ENCODE measurements at places on chromosomes 1 and 21.

- DNase-seq, result no peak
These were observed 25.3 kb upstream of the EXOSC10 start for GRCh38 chr1:11124965-11125364.

- no peak for DNase-seq
These were observed 107.4 kb downstream of the GIPC2 start for GRCh38 chr1:78153092-78153736.

DNA sequence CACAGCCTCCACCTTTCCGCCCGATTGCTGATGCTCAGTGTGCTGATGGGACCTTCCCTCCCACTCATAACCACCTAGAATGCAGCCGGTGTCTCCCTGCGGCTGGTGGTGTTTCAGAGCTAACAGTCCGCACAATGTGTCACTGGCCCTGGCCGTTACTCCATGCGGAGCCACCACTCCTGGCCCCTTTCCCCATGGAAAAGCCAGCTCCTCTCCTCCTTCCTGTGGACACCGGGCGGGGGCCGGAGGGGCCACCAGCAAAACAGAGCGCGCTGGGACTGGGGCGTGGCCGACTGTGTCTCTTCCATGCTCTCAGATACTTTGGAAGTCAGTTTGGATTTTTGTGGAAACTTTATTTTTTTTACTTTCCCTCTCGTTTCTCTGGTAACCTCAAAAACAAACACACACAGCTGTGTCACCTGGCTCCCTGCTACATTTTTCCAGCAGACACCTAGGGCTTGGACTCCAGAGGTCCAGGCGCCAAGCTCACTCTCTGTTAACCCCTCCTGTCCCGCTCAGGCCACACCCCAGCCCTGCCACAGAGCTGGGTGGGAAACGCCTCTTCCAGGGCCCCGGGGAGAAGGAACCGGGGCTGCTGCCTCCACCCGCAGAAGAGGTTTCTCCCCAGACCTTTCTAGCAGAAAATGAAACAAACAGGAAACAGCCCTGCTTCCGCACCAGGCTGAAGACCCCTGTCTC is 32.5 kb upstream of the COL6A2 start:
- no peak for DNase-seq

GRCh38 chr21:29499734-29500343 is 201.1 kb downstream of the BACH1 start:
- no peak for DNase-seq

DNA sequence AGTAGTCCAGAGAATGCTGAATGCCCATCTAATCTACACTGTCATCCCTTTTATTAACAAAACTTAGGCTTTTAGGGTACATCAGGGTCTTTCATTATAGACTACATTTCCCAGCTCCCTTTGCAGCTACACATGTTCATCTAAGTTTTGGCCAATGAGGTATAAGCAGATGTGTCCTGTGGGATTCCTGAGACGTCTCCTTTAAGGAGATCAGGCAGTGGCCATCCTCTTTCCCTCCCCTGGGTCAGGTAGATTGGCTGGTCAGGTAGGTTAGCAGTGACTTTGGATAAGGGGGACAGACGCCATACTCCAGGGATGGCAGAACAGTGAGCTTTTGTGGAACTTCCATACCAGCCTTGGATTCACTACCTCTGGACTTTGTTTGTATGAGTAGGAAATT is 188.3 kb downstream of the FGGY start:
- no peak for DNase-seq

GRCh38 chr1:204885790-204886189 is 15.1 kb downstream of the NFASC start:
- no peak for DNase-seq

DNA sequence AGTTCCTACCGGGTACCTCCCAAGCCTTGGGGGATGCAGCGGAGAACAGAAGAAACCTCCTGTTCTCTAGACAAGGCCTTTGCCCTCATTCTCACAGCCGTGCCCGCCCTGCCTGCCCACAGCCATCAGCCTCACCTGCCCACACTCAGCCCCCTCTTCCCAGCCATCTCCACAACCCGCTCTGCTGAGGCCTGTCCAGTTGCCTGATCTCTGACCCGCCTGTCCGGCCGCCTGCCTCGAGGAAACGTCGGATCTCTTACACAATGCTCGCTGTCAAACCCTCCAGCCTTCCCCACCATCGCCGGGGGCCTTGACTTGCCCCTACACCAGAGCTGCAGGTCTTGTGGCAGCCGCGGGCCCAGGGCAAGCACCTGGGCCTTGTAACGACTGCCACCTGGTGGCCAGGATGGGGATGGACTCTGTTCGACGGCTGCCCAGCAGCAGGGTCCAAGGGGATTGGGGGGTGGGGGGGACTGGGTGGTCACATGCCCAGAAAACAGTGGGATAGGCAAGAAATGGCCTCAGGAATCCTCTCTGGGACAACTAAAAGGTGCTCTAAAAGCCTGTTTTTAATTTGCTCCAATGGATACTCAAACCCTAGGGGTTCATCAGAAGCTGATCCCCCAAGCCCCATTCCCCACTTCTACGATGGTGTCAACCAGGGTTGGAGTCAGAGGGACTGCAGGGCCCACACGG is 31.0 kb downstream of the SLC45A1 start:
- DNase-seq, result peak; percentile 58

DNA sequence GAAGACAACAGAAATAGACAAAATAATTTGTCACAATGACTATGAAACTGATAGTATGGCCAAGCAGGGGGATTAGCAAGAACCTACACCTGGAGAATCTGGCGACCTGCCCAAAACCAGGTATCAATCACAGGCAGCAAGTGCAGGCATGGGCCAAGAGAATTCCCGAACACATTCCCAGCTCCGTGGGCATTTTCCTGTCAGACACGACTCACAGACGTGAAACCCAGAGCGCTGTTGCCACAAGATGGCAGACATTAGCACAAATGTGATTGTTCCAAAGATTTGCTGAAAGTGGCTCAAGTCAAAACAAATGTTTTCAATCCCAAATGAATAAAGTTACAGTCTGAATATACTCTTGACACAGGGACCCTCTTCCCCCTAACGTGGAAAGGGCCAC is 36.8 kb downstream of the HLCS start:
- no peak for DNase-seq

DNA sequence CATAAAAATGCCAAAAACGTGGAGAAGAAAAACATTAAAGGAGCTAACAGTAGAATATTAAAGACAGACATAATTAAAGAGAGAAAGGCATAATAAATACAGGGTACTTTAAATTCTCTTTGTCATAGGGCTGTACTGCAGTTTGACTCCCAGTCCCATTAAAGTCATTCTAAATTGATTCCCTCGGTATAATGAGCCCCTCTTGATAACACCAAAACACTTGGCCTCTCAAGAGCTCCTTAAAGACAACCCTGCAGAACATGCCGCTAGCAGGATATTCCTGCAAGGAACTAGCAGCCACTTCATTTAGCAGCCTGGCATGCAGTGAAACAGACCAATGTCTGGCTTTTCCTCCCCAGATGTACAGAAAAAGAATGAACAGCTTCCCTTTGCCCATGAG is 273.8 kb upstream of the ESRRG start:
- no peak for DNase-seq

GRCh38 chr1:177645491-177646190 is 324.2 kb downstream of the SEC16B start:
- no peak for DNase-seq

GRCh38 chr1:29853716-29854330 is 617.5 kb downstream of the PTPRU start:
- DNase-seq, result no peak

DNA sequence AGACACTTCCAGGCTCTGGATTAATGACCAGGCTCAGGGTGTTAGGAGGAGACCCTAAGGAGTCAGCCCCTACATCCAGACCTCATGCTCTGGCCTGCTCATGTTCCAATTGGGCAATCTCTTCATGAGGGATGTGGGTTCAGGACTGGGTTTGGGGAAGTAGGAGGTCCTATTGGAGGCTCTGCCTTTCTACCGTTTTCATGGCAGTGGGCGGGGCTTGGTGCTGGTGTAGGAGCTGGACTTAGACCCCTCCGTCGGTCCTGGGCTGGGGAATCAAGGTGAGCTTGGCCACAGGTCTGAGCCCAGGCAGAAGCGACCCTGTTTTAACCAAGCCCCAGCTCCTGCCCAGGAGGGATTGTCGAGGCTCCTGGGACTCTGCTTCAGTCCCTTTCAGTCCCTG is 123.4 kb downstream of the PRDM16 start:
- no peak for DNase-seq

- no peak for DNase-seq
These were observed 54.4 kb upstream of the NEGR1 start for GRCh38 chr1:72336776-72337175.

DNA sequence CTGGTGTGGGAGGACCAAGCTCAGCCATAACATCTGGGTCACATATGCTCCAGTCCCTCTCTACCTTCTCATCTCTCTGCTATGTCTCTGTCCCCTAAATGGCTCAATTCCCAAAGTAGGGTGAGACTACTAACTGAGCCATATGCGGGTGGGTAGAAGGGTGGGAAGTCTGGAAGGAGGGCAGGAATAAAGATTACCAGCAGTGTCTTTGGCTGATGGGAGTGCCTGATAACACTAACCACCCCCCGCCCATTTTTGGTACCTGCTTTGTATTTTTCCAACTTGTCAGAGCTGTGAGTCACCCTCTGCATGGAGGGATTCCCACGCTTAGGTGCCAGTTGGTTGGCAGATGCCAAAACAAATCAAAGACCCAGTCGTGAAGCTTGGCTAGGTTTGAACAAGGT is 14.9 kb upstream of the SSBP3 start:
- no peak for DNase-seq

GRCh38 chr1:9388335-9389180 is 95.9 kb downstream of the SPSB1 start:
- no peak for DNase-seq

DNA sequence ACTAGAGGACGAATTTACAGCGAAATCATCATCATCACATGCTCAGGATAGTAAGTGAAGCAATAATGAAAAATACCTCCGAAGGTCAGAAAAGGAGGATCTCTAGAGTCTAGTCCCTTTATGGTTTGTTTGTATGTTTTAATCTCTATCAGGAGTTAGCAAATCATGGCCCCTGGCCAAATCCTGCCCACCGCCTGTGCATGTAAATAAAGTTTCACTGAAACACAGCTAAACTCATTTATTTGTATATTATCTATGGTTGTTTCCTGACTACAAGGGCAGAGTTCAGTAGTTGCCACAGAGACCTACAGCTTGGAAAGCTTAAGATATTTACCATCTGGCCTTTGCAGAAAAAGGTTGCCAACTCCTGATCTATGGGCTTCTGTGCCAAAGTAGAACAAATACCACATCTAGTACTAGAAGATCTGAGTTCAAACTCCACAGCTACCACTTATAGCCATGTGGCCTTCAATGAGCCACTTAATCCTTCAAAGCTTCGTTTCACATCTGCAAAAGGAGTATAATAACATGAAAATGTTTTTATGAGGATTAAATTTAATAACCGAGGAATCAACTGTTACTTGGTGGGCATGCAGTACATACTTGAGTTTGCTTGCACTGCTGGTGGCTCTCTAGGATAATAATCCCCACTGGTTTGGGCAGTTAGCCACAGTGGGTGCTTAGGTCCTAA is 94.0 kb upstream of the KIF26B start:
- no peak for DNase-seq

GRCh38 chr21:31030367-31031106 is 7.7 kb downstream of the KRTAP19-8 start:
- no peak for DNase-seq

GRCh38 chr1:91750398-91750996 is 135.5 kb downstream of the TGFBR3 start:
- no peak for DNase-seq

DNA sequence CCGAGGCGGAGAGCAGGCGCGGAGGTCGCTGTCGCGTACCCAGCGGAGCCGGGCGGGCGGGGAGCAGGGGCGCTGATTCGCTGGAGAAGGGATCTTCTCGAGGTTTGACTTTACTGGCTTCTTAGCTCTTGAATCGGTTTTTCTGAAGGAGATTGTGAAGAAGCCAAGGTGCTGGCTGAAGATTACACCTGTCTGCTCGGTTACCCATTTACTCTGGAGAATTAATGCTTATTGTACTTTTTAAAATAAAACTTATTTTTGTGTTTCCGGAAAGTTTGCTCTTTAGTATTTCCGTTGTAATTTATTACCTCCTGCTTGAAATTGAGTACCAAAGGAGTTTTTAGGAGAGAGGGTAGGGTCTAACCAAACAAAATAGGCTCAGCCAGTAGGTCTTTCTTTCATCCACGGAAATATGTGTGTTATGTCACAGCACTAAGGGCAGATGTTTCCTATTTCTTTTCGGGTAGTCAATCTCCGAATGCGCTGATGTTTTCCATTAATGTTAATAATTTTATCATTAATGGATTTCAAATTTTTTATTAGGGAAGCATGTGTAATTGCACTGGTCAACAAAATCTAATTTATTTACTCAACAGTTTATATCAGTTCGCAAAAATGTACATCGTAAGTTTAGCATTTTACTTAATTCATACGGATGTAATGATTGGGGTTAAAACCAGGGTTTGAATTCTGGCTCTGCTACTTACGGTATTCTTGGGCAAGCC is 510 bp upstream of the GNG5 start:
- DNase-seq, result no peak

DNA sequence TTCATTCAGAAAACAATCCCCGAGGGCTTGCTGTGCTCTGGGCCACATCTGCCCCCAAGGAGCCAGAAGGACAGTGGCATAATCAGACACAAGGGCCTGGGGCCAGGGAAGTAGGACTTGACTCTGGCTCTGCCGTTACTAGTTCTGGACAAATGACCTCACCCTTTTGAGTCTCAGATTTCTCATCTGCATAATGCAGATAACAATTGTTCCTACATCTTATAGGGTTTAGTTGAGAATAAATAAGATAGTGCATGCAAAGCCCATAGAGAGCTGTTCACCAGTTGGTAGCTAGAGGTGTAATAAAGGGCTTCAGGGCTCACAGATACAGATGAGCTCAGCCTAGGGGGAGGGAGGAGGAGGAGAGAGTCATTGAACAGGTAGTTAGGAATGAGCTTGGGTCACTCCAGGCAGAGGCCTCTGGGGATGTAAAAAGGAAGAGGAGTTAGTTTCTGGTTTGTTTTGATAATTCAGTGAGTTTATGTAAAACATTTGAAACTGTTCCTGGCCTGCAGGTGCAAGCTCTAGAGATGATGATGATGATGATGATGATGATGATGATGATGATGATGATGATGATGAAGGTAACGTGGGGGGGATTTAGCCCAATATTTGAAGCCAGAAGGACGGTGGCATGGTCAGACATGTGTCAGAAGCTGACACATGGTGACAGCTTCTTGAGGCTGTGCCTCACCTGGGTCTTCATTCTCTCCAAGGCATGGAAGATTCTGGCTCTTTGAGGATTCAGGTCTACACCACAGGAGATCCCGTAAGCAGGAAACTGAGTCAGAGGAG is 858 bp downstream of the LACTBL1 start:
- DNase-seq, result no peak

Data from T follicular helper cell (primary cell).